ENCODE measurements at places on chromosomes 6 and 20. TPM values are rescaled to one million over a fixed set of nuclear protein-coding genes. Genes with fewer than 3 reads are reported as not detected.

The COL21A1 gene
- total RNA-seq: 0.43 TPM

The OR2B2 gene
- not detected for total RNA-seq

The SKIC2 gene
- 50.5 TPM for total RNA-seq

The CFAP61 gene
- total RNA-seq: not detected

The SLCO4A1 gene
- 0.88 TPM for total RNA-seq

The GTSF1L gene
- not detected for total RNA-seq

Measured in neural progenitor cell (in vitro differentiated cells).